ENCODE measurements at places on chromosomes 2 and 18. TPM values are rescaled to one million over a fixed set of nuclear protein-coding genes. Genes with fewer than 3 reads are reported as not detected.

DNA sequence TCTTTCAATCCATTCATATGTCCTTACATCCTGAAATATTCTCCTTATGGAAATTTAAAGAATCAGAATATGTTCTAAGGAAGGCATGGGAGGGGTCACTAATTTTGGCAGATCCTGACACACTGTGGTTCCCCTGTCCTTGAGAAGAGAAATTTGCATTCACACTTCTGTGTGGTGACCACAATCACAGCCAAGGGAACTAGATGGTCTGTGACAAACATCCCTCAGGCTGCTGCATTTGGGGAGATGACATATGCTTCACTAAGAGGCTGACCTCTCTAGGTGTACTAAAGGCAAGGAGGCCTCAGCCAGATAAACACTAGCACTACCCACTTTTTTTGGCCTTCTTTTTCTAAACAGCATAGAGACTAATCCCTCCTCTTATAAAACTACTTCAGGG is 129.6 kb downstream of the MREG start:
- DNase-seq = no peak

GRCh38 chr2:235543128-235543750 is 49.4 kb downstream of the AGAP1 start:
- DNase-seq = peak; percentile 49

- DNase-seq = no peak
Observed at GRCh38 chr18:74996996-74997395, 211.9 kb downstream of the PTGR3 start.

- DNase-seq = no peak
Observed at GRCh38 chr2:28128281-28128950, 237.9 kb downstream of the BABAM2 start.

DNA sequence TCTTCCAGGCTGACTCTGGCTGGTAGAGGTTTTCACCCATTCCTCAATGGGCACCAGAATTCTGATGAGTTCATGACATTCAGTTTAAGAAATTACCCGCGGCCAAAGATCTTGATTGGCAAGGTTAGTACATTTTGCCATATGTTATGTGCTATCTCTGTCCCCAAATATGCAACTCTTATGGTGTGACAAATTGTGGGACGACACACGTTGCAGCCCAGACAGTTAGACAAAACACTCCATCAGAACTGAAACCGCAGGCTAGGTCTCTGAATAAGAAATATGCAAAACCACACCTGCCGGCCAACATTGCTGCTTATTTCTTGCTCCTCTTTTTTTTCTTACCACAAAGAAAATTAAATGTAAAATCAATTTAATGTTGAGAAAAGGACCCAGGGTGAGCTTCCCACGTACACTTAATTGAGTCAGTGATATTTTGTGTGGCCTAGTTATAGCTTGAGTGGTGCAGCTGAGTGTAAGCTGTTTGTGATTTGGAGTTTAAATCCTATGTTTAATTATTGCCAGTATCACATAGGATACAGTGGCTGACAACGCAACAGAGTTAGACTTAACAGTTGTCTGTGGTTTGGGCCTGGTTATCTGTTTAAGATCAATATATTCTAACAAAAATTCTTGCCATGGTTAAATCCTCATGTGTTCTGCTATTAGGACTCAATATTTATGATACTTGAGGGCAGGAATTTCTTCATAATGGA is 35.7 kb upstream of the LTBP1 start:
- no peak for DNase-seq

DNA sequence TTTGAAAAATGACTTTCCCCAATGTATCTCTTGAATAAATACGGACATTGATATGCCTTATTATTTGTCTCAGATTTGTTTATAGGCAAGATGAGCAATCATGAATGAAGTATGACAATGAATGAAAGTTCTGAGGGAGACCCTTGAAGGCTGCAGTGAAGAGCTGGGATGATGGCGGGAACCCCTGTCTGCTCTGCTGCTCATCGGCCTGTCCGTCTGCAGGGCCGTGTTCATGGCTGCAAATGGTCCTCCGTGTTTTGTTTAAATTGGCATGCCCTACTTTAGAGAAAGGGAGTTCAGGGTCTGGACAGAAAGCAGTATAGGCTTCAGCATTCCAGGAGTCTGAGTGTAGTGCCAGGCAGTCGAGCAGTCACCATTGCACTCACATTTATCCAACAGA is 1.2 kb upstream of the HS1BP3 start:
- DNase-seq = no peak

GRCh38 chr2:226031647-226032501 is 632.4 kb downstream of the NYAP2 start:
- DNase-seq = no peak

DNA sequence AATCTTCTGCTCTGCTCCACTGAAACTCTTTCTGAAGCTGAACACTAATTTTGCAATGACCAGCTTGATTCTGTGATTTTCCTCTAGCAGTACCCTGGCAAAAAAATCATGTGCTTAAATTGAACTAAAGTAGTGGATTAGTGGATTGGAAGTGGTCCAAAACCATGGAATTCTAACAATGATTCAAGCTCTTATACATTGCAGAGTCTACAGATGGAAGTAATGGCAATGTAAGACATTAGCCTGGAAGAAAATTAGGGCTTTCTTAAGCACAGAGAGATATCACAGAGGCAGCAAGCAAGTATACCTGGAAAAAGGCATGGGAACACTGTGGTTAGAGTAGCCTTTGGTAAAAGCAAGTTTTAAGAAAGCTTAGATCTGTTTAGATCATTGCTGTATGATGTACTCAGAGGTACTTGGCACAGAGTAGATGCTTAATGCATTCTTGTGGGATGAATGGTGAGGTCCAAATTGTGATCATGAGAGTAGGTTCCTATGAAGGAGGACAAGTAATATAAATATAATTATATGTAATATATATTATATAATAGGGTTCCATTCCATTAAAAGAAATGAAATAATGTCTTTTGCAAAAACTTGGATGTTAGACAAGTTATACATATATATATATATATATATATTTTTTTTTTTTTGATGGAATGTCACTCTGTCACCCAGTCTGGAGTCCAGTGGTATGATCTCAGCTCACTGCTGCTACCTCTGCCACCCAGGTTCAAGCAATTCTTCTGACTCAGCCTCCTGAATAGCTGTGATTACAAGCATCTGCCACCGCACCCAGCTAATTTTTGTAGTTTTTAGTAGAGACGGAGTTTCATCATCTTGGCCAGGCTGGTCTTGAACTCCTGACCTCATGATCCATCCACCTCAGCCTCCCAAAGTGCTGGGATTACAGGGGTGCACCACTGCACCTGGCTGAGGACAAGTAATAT is 172.2 kb upstream of the SCN7A start:
- DNase-seq = no peak

GRCh38 chr18:55425698-55426097 is 162.3 kb downstream of the TCF4 start:
- DNase-seq = no peak

GRCh38 chr2:138779781-138780445 is at the start of gene NXPH2:
Gene NXPH2, minus strand, starts transcription at chr2:138780390. Its CDS starts 149 bp downstream, at chr2:138780241.
- DNase-seq = no peak

GRCh38 chr2:95019572-95019971 is 5.9 kb upstream of the MAL start:
- no peak for DNase-seq

DNA sequence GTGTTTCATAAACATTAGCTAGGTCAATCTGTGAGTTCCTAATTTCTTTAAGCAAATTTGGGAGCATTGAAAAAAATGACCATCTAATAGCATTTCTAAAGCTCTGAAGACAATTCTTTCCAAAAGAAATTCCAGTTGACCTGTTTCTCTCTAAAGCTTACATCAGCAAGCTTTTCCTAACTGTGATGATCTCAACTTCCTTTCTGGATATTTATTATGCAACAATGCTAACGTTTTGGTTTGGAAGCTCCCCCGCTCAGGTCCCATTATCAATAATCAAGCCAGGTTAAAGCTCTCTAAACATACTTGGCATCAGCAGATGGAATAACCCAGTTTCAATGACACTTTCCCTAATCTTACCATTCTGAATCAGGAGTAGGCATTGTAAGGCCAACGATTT is 196.3 kb upstream of the TANK start:
- no peak for DNase-seq

DNA sequence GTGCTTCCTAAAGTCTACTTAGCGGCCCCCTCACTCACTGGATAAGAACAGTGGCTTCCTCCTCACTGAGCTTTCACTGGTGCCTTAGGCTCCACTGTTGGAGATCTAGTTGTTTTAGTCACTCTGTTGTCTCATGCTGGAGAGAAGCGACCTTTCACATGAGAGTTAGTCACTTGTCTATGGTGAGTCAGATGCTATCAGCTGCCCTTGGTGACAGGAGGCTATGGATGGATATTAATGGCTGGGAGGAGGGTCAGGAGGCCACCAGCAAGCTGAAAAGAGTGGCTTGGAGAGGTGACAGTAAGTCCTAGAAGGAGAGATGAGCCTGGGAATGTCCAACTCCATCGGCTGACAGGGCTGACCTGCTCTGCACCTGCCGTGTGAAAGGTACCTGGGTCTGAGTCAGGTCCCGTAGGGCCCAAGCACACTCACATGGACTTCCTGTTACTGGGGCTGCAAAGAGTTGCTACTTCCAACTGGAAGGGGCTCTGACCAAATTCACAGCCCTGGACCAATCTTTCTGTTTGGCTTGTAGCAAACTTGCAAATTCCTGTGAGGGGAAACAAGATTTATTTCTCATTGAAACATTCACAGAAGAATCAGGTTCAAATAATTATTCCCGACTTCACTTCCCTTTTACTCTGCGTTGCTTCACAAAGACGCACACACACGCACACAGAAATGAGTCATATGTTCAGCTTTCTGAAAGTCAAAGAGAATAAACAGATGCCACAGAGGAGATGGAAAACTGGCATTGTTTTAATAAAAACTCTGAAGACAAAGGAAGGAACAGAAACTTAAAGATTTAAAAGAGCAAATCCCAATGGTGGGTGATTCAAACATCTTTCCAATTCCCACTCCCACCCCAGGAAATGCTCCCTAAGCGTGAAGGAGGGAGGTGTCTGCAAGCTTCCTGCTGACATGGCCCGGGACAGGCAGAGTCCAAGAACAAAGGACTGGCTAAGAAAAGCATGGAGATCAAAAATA is 203.5 kb upstream of the TWIST2 start:
- DNase-seq = no peak

DNA sequence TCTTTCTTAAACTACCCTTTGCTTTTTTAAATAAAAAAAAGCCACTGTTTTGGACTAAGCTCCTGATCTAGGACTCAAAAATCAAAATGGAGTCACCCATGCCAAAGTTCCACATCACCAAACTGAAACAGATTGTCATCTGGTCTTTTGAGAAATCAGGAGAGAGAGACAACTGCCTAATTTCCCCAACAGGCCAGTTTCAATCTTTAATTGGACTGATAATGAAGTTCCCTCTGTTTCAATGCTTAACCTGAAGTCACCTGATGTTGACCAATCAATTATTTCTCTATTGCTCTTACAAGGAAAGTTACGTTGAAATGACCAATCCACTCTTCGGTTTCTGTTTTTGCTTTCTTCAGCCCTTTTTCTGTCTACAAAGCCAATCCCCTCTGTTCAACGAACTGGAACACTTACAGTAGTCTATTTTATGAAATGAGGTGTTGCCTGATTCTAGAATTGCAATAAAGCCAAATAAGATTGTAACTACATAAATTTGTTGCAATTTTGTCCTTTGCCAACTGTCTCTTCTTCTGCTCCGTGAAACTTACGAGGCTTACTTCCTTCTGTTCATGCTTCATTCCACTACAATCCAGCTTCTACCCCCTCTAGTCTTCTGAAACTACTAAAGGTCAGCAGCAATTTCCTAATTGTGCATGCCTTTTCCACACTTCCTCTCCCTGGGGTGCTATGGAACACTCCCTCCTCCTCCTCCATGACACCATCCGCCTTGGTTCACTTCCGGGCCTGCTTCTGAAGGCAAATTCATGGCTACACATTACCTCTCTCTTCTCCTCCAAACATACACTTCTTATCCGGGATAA is 95.2 kb upstream of the CD302 start:
- DNase-seq = no peak

DNA sequence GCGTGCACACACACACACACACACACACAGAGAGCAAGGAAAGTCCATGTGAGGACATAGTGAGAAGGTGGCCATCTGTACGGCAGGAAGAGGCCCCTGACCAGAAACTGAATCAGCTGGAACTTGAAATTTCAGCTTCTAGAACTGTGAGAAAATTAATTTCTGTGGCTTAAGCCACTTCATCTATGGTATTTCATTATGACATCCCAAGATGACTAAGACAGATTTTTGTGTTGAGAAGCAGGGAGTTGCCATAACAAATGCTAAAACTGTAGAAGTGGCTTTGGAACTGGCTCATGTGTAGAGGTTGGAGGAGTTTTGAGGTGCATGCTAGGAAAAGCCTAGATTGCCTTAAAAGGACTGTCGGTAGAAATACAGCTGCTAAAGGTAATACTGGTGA is 63.4 kb upstream of the ZBTB7C start:
- no peak for DNase-seq

GRCh38 chr2:25123682-25124081 is 44.7 kb downstream of the POMC start:
- DNase-seq = no peak

- no peak for DNase-seq
Observed at GRCh38 chr18:45373286-45373880, 241.9 kb upstream of the SLC14A2 start.

DNA sequence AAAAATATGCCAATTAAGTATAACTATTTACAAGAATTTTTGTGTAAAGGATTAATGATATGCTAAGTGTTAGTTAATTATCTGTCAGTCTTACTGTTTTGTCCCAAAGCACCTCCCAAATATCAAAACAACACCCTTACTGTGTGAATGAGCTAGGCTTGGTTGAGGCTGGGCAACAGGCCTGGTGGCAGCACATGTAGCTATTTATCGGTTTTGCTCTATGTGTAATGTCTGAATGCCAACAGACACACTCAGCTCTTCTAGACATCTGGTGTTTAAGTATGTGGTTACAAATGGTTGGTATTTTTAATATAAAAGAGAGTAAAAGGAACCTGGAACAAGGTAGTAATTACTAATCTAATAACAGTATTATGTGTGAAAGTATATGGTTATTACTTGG is 175.3 kb downstream of the RAB3GAP1 start:
- no peak for DNase-seq

DNA sequence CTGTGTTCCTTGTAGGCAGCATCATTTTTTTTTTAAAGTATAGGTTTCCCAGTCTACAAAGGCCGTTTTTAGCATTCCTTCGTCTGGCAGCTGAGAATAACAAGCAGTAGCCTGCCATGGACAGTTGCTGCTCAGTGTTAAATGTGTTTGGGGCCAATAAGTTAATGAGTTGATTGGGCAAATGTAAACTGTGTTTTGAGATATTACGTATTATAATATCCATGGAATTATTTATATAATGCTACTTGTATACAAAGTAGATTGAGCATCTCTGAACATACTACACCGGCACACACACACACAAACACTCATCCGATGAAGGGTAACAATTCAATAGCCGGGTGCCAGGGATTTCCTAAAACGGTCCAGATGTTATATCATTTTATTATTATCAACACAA is 97.2 kb downstream of the IRS1 start:
- DNase-seq = no peak

The SETBP1 gene
- 39.5 TPM for total RNA-seq

The UGT1A6 gene
- 3.2 TPM for total RNA-seq

The PSTPIP2 gene
- 9.8 TPM for total RNA-seq

The C2orf78 gene
- total RNA-seq = not detected

The MARCHF4 gene
- total RNA-seq = 0.09 TPM

The IL1F10 gene
- total RNA-seq = not detected

The MGAT4A gene
- 85.8 TPM for total RNA-seq

The TYW5 gene
- total RNA-seq = 7.5 TPM

The ZBTB7C gene
- total RNA-seq = 17.7 TPM

The RIT2 gene
- total RNA-seq = not detected

The BOK gene
- 56.4 TPM for total RNA-seq

The PFN4 gene
- total RNA-seq = 1.5 TPM
